K562 (cell line): ENCODE measurements at places on chromosomes 6 and 20. TPM values are rescaled to one million over a fixed set of nuclear protein-coding genes. Genes with fewer than 3 reads are reported as not detected.

PGC gene
- 0.40 and 0.81 TPM in 2 replicates for total RNA-seq

BMP2 gene
- total RNA-seq = not detected in 2 replicates

BRD2 gene
- total RNA-seq = 173 and 181 TPM in 2 replicates

NR2E1 gene
- not detected in 2 replicates for total RNA-seq

- no peak for DNase-seq
Observed at GRCh38 chr6:80289727-80290126, 183.3 kb downstream of the BCKDHB start.

- DNase-seq = no peak
Observed at GRCh38 chr6:148867862-148868261, 121.0 kb downstream of the UST start.

- no peak for DNase-seq
Observed at GRCh38 chr20:30500829-30501440, 756.5 kb upstream of the DEFB115 start.

GRCh38 chr6:33323623-33323948 is 6.0 kb upstream of the ZBTB22 start:
- DNase-seq = no peak

GRCh38 chr6:87828044-87828443 is 126.0 kb upstream of the AKIRIN2 start:
- no peak for DNase-seq

DNA sequence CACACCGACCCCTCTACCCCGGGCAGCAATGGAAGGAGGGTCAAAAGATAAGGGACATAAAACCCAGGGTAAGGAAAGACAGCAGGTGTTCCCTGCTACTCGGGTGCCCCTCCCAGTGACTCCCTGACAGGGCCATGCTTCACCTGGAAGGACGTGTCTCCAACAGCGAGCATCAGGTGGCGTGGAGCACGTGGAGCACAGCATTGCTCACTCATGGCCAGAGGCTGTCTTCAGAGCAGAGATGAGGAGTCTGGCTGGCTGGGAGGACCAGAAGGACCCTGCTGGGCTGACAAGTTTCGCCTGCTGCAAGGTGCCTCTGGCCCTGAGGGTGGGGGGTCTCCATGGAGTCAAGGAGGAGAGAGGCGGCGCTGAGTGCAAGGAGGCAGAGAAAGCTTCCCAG is 15.3 kb upstream of the CDH22 start:
- no peak for DNase-seq

GRCh38 chr6:106488494-106489370 is 128.2 kb downstream of the CRYBG1 start:
- no peak for DNase-seq

DNA sequence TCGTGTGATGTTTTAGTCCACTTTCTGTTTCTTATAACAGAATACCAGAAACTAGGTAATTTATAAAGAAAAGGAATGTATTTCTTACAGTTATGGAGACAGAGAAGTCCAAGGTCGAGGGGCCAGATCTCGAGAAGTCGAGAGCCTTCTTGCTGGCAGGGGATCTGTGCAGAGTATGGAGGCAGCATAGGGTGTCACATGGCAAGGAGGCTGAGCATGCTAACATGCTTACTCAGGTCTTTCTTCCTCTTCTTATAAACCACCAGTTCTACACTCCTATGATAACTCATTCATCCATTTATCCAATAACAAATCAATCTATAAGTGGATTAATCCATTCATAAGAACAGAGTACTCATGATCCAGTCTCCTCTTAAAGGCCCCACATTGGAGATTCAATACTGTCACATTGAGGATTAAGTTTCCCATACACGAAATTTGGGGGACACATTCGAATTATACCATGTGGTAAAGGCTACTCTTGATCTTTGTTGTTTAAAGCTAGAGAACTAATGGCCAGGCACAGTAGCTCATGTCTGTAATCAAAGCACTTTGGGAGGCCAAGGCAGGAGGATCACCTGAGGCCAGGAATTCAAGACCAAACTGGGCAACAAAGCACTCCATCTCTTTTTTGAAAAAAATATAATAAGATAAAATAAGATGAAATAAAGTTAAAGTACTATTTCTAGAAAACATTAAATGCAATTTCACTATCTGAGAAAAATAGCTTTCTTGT is 2.1 kb downstream of the GOPC start:
- peak; percentile 36 for DNase-seq
